ENCODE measurements at places on chromosomes 13 and 19.

DNA sequence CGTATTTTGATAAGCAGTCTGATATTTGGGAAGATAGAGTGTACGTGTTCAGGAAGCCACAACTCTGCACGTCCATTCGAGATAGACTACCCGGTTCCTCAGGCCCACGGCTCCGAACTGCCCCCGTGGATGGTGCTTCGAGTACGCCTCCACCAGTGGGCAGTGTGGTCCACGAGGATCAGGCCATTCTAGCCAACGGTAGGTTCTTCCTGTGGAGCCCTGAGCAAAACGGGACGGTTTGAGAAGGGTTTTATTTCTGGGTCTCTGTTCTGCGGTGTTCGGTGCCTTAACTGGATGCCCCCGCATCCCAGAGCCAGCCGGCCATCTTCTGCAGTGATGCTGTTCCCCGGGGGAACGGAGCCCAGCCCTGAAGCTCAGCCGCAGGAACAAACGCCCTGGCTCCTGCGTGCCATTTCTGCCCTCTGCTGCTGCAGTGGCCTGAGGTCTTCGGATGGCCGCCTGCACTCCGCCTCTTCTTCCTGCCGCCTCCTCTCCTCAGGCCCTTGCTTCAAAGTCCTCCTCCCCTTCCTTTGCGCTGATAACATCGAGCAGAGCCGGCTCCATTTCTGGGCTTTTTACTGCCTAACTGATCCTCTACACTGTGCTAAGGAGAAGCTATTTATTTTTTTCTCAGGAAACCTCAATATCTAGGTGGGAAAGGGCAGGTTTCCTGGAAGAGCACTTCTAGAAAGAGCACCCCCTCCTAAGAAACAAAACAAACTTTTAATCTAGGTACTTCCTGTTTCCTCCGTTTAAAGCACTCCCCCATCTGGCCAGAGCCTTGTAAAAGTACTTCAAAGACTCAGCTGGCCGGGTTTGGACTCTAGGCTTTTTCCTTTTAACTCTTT lies 36.2 kb upstream of the SLC46A3 start:
- DNase-seq, result no peak

- no peak for DNase-seq
These were observed 339.0 kb downstream of the DCT start for GRCh38 chr13:94140511-94140910.

- no peak for DNase-seq
These were observed 286.8 kb downstream of the SLITRK6 start for GRCh38 chr13:85512421-85512820.

GRCh38 chr13:22076658-22077057 lies 405.8 kb downstream of the FGF9 start:
- DNase-seq, result no peak

- no peak for DNase-seq
These were observed 137.8 kb upstream of the TSC22D1 start for GRCh38 chr13:44713788-44714469.

DNA sequence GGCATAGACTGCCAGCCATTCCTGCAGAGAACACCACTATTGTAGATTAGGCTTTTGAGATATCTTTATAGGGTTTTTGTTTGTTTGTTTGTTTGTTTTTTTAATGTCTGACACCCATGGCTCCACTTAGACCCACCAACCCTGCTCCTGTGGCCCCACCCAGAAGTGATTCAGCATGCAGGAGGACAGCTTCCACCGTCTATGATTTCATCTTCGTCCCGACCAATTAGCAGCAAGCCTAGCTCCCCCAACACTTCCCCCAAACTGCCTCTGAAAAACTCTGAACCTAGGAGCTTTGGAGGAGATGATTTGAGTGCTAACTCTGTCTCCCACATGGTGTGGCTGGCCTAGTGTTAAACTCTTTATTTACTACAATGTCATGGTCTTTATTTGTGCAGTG lies 108.3 kb upstream of the RXFP2 start:
- DNase-seq, result no peak

GRCh38 chr13:76942363-76942762 lies 5.9 kb upstream of the ACOD1 start:
- DNase-seq, result no peak

GRCh38 chr13:24540236-24541126 lies 27.9 kb upstream of the PARP4 start:
- DNase-seq, result no peak
